ENCODE measurements at places on chromosomes 6 and 20. TPM values are rescaled to one million over a fixed set of nuclear protein-coding genes. Genes with fewer than 3 reads are reported as not detected.

The PPP1R18 gene
- 166 TPM for polyA plus RNA-seq

The DEK gene
- polyA plus RNA-seq = 90.3 TPM

The LCA5 gene
- 0.12 TPM for polyA plus RNA-seq

- DNase-seq = no peak
These were observed 139.8 kb downstream of the ANKRD60 start for GRCh38 chr20:58088625-58089024.

GRCh38 chr6:52815167-52816092 is 11.8 kb upstream of the GSTA1 start:
- DNase-seq = peak; percentile 21

DNA sequence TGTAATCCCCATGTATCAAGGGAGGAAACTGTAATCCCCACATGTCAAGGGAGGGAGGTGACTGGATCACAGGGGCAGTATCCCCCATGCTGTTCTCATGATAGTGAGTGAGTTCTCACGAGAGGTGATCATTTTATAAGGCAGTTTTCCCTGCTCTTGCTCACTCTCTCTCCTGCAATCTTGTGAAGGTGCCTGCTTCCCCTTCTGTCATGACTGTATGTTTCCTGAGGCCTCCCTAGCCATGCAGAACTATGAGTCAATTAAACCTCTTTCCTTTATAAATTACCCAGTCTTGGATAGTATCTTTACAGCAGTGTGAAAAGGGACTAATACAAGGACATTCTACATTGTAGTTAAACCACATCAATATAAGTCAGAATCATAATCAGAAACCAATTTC is 112.4 kb downstream of the BTBD9 start:
- DNase-seq = no peak

DNA sequence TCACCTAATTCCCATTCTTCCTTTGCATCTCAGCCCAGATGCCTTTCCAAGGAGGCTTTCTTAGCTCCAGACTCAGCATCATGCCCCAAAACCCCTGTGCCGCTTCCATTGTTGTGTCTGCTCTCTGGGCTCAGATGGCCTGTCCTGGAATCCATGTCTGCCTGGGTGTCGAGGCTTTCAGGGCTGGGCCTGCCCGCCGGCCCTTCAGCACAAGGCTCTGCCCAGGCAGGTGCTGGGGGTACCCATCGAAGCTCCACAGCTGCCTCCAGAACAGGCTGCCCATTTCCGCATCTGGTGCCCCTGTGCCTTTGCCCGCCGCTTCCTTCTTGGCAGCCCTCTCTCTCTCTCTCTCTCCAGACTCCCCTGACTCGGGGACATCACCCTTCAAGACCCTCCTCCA is 1.2 kb downstream of the CPXM1 start:
- no peak for DNase-seq

DNA sequence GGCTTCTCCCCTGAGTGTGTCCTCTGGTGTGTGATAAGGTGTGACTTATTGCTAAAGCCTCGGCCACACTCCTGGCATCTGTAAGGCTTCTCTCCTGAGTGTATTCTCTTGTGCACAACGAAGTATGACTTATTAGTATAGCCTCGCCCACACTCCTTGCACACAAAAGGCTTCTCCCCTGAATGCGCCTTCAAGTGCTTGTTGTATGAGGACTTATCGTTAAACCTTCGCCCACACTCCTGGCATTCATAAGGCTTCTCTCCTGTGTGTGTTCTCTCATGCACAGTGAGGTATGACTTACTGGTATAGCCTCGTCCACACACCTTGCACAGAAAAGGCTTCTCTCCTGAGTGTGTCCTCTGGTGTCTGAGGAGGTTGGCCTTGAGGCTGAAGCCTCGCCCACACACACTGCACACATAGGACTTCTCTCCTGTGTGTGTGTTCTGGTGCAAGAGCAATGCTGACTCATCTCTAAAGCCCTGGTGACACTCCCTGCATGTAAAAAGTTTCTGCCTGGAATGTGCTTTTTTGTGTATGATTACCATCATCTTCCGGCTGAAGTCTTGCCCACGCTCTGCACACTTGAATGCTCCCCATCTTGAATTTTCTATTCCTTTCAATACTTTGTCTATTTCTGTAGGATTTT is 20.4 kb downstream of the ZNF337 start:
- no peak for DNase-seq

DNA sequence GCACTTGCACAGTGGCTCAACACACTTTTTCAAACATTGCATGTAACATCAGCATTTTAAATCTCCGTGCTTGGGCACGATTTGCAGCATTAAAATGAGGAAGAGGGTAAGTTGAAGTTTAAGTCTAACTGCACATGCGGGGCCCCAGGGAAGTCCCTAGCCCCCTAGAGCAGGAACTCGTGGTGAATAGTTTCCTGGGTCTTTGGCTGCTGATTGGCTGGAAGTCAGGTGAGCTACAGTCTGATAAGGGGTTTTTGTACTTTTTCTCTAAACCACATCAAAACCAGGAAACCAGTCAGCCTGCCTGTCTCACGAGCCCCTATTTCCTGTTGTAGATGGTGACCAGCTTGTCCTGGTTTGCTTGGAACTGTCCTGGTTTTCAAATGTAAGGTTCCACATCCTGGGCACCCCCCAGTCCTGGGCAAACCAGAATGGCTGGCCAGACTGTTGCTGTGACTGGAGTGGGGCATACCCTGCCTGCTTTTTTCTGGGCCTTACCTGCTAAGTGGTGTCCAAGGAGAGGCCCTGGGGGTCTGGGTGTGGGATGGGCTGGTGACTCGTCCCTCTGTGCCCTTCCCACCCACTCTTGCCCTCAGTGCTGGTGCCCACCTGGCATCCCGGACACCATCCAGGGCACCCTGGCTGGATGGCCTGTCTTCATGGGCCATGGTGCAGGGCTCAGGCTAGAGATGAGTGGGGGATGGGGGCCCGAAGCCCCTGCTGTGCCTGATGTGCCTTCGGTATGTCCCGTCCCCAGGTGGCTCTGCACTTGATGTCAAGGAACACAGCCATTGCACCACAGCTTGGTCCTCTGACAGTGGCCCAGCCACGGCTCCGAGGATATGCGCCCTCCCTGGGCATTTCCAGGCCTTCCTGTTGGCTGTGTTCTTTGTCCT is 31.8 kb downstream of the SUN5 start:
- DNase-seq = peak; percentile 94

- no peak for DNase-seq
These were observed 12.3 kb downstream of the BTBD3 start for GRCh38 chr20:11929947-11930346.

- no peak for DNase-seq
These were observed 46.4 kb upstream of the NT5E start for GRCh38 chr6:85403331-85404015.

- DNase-seq = no peak
These were observed 24.2 kb downstream of the PDRG1 start for GRCh38 chr20:31927627-31928159.

- no peak for DNase-seq
These were observed 79.5 kb downstream of the RNF182 start for GRCh38 chr6:14004258-14004657.

GRCh38 chr6:31690231-31691077 is 9.6 kb upstream of the LY6G5C start:
- no peak for DNase-seq

- DNase-seq = peak; percentile 13
These were observed 35.3 kb downstream of the TMEM181 start for GRCh38 chr6:158595223-158595622.

GRCh38 chr20:48283470-48284110 is 498.3 kb upstream of the SULF2 start:
- DNase-seq = no peak

DNA sequence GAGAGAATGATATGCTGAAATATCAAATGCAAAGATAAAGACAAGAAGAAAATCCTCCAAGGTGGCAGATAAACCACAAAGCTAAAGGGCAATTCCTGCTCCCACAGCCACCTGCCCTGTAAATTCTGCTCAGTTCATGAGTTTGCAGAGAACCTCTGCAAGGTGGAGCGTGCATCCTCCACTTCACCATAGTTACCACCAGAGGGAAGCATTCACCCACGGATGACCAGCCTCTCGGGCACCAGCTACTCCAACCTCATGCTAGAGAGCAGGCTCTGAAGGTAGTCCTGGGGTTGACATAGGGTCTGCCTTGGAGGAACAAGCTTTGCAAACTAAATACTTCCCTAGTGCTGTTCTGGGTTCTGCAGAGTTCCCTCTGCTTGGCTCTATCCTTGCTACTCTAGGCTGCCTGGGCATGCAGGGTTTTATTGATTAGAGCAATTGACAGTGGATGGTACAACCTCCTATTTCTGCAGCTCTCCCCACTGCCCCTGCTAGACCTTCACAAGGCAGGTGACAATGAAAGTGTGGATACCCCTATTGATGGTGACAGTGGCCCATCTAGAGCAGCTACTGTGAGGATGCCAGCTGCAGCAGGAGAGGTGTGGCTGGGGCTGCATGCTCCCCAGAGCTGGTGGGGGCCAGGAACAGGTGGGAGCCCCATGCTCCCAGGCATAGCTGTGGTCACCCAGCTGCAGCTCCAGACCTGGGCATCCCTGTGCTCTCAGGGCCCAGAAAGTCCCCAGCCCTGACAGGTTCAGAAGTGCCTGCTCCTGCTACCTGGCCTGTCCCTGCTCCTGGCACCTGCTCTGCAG is 51.1 kb downstream of the GGTLC1 start:
- peak; percentile 52 for DNase-seq
